WTC11 (cell line): ENCODE measurements at places on chromosomes 13 and 19. TPM values are rescaled to one million over a fixed set of nuclear protein-coding genes. Genes with fewer than 3 reads are reported as not detected.

The C19orf33 gene
- 16.1 to 22.3 TPM (median 21.3 TPM) in 3 replicates for total RNA-seq

The ZNF557 gene
- 6.7 to 7.5 TPM (median 7.5 TPM) in 3 replicates for total RNA-seq

The RXFP2 gene
- not detected in 3 replicates for total RNA-seq

The ZNF816 gene
- total RNA-seq, result 10.8 to 15.3 TPM (median 12.4 TPM) in 3 replicates

The ZNF837 gene
- total RNA-seq, result 3.4 to 4.9 TPM (median 4.6 TPM) in 3 replicates
